Vein endothelial cell (primary cell): ENCODE measurements at places on chromosomes 2 and 18. TPM values are rescaled to one million over a fixed set of nuclear protein-coding genes. Genes with fewer than 3 reads are reported as not detected.

Gene GAL3ST2
- total RNA-seq: not detected in 2 replicates

Gene C1GALT1C1L
- 0.19 and 0.33 TPM in 2 replicates for total RNA-seq

Gene RAD51AP2
- total RNA-seq: not detected in 2 replicates

Gene CYP27A1
- total RNA-seq: 6.3 and 9.1 TPM in 2 replicates

Gene FOXD4L1
- total RNA-seq: under 0.01 TPM in 1 of 2 replicates, not detected in the other

Gene NT5C1B
- total RNA-seq: not detected in 2 replicates

Gene SLC9A4
- under 0.01 TPM in 2 replicates for total RNA-seq

Gene IL36A
- not detected in 2 replicates for total RNA-seq

Gene CCDC195
- not detected in 2 replicates for total RNA-seq

Gene OST4
- total RNA-seq: 212 and 355 TPM in 2 replicates

Gene LAMA1
- 0.19 and 0.33 TPM in 2 replicates for total RNA-seq

Gene PELI1
- total RNA-seq: 46.1 and 48.0 TPM in 2 replicates

Gene ANKRD62
- not detected in 2 replicates for total RNA-seq

Gene LCT
- total RNA-seq: under 0.01 TPM in 1 of 2 replicates, not detected in the other

Gene ALPI
- not detected in 2 replicates for total RNA-seq

Gene RAMP1
- total RNA-seq: not detected in 2 replicates

Gene TFPI
- total RNA-seq: 693 and 1,032 TPM in 2 replicates

Gene FRZB
- under 0.01 TPM in 1 of 2 replicates, not detected in the other for total RNA-seq

Gene TUBB6
- total RNA-seq: 841 and 870 TPM in 2 replicates

Gene ACADL
- total RNA-seq: not detected in 2 replicates

Gene LOXL3
- 1.6 and 2.2 TPM in 2 replicates for total RNA-seq

Gene FBXO15
- under 0.01 TPM in 1 of 2 replicates, not detected in the other for total RNA-seq

Gene MOCOS
- total RNA-seq: 0.48 and 0.65 TPM in 2 replicates

Gene ZNF396
- total RNA-seq: 0.29 and 0.33 TPM in 2 replicates

Gene LHCGR
- total RNA-seq: not detected in 2 replicates

Gene CENPO
- total RNA-seq: 16.0 and 28.7 TPM in 2 replicates

Gene COL4A3
- not detected in 2 replicates for total RNA-seq

Gene IFIH1
- 5.9 and 7.7 TPM in 2 replicates for total RNA-seq

Gene FAP
- 0.98 and 4.5 TPM in 2 replicates for total RNA-seq

Gene HOXD9
- 11.7 and 22.5 TPM in 2 replicates for total RNA-seq

Gene AMER3
- total RNA-seq: not detected in 2 replicates

Gene MARS2
- 7.5 and 7.8 TPM in 2 replicates for total RNA-seq

Gene SLC16A14
- total RNA-seq: under 0.01 and 0.10 TPM in 2 replicates

Gene FOXI3
- not detected in 2 replicates for total RNA-seq

Gene MYO5B
- total RNA-seq: 0.65 and 0.96 TPM in 2 replicates

Gene TCF7L1
- 6.2 and 8.3 TPM in 2 replicates for total RNA-seq

Gene NMUR1
- total RNA-seq: not detected in 2 replicates

Gene SLC14A1
- not detected in 2 replicates for total RNA-seq

Gene TLX2
- not detected in 2 replicates for total RNA-seq

Gene IKZF2
- total RNA-seq: 2.6 and 2.9 TPM in 2 replicates

Gene DUSP19
- total RNA-seq: 2.5 and 2.6 TPM in 2 replicates

Gene ANKAR
- total RNA-seq: 7.9 and 10.5 TPM in 2 replicates

Gene AQP12A
- total RNA-seq: not detected in 2 replicates

Gene RNF152
- 106 and 123 TPM in 2 replicates for total RNA-seq

Gene SALL3
- not detected in 2 replicates for total RNA-seq

Gene CD8A
- not detected in 2 replicates for total RNA-seq

Gene ANKRD30BL
- not detected in 2 replicates for total RNA-seq
